ENCODE measurements at places on chromosomes 4 and X. TPM values are rescaled to one million over a fixed set of nuclear protein-coding genes. Genes with fewer than 3 reads are reported as not detected.

The TMEM47 gene
- total RNA-seq = not detected

The BANK1 gene
- 0.07 TPM for total RNA-seq

The NEXMIF gene
- total RNA-seq = 1.2 TPM

The KIT gene
- not detected for total RNA-seq

The ZCCHC18 gene
- 0.12 TPM for total RNA-seq

The HS6ST2 gene
- 0.98 TPM for total RNA-seq

- no peak for DNase-seq
Measured at GRCh38 chr4:1409491-1410425, 3.5 kb upstream of the NKX1-1 start.

DNA sequence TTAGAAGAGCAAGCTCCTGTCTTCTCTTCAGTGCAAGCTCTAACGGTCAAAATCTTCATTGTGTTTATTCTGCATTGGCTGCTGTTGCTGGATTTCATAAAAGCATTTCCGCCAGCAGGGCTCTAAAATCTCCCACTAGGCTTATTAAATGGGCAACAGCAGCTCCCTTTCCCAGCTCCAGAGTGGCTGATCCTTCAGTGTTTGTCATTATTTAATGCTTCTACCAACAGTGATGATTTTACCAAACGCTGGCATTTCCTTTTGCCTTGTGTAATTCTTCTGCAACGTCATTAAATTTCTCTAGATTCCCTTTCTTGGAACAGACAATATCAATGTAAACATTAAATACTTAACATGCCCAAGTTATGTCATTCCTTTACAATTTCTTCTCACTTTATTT is 20.1 kb downstream of the SLC7A11 start:
- no peak for DNase-seq

GRCh38 chr4:143207555-143207954 is 22.8 kb downstream of the USP38 start:
- no peak for DNase-seq

GRCh38 chr4:87050596-87050995 is 115.8 kb downstream of the AFF1 start:
- no peak for DNase-seq

- no peak for DNase-seq
Measured at GRCh38 chrX:22164770-22165388, 107.8 kb upstream of the CBLL2 start.

DNA sequence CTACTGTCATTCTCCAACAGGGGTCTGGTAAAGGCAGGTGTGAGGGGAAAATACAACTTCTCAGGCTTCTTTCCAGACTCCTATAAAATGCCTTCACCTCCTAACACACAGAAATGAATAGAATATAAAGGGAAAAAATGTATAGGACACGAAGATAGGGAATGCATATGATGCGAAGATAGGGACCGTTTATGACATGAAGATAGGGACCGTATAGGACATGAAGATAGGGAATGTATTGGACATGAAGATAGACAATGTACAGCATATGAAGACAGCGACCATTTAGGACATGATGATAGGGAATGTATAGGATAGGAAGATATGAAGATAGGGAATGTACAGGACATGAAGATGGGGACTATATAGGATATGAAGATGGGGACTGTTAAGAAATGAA is 10.5 kb downstream of the IRF2 start:
- no peak for DNase-seq

- DNase-seq = no peak
Measured at GRCh38 chrX:21479695-21480270, 105.6 kb downstream of the CNKSR2 start.

GRCh38 chrX:24874604-24875247 is 141.0 kb downstream of the ARX start:
- no peak for DNase-seq

DNA sequence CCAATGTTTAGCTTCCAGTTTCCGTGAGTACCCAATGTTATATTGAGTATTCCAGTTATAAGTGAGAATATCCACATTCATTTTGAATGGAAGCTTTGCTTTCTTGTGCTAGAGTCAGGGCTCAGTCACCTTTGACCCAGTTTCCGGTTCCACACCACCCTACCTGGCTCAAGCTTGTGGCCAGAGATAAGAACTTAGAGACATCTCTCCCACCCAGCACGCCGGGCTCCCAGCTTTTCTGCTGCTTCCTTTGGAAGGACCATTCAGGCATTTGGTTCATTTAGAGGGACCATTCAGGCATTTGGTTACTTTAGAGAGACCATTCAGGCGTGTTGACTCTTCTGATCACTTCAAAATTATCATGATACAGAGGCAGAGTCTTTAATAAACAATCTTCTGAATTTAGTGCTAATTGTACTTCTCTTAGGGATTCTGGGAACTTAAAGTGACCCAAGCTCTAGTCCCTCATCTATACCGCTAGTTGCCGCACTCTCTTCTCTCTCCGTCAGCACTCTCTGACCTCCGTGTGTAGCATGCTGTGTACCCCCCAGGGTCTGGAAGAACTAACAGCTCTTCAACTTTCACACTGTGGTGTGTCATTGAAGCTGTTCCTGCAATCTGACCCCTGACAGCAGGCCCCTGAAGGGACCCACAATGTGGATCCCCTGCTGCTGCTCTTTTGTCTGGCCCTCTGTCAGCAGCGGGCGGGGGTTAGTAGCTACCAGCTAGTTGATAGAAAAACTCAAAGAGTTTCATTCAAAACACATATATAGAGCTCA is 943.1 kb downstream of the ARAP2 start:
- DNase-seq = no peak

GRCh38 chr4:38957261-38957815 is 74.9 kb downstream of the TMEM156 start:
- peak; percentile 11 for DNase-seq

DNA sequence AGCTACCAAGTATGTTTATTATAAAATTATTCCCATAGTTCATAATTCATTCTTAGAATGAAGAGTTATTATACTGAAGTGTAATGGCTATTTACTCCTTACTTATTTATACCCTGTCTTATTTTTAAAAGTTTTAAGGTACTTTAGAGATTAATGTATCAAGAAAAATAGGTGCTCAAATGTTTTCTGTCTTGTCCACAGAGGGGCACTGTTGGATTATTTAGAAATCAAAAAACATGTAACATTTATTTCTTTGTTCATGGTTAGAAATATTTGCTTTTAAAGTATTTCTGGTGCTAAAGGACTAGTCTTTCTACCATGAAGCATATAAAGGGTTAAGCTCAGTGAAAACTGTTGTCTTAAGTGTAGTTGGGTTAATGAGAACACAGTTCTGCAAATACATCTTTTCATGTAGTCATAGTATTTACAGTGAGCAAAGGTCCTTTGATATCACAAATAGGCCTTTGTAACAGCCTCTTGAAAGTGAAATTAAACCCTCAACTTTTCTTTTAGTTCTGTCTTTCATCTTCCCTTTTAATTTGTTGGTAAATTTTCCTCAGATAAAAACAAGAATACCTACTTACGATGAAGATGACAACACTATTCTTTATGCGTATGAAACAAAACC is 7.7 kb downstream of the SCML1 start:
- no peak for DNase-seq

DNA sequence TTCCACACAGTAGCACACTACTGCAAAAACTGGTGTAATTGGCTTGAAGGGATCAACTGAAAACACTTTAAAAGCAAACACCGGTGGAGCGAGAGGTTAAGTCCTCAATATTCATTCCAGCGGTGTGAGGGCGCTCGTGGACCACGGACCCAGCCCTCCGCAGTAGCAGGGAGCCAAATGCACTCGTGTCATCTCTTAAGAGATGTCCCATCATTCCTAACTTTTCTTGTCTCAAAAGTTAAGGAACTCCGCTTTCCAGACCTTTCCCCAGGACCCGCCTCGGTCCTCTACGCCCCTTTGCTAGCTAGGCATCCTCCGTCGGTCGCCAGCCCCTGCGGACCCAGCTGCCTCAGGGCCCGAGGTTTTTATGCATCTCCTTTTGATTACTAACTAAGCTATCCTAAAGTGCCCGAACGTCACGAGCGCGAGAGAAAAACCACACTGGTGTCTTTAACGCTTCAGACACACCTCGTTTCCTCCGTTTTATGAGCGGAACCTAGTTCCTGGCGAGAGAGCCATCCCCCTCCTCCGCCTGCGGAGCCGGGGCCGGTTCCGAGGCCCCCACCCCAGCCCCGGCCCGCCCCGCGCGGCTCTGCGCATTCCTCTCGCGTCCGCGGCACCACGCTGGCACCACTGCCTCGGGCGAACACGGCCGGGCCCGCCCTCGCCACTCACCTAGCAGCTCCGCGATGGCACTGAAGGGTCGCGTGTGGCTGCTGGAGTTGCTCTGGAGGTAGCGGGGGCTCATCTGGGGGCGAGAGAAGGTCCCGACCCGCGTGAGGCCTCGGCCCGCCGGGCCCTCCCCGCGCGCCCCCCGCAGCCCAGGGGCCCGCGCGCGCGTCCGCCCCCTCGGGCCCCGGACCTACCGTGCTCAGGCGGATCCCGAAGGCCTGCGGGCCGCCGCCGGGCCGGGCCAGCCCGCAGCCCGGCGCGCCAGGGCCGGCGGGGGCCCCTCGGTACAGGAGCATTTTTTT is 723 bp downstream of the MORC4 start:
- peak; percentile 63 for DNase-seq

Data from activated naive CD4-positive, alpha-beta T cell treated with anti-CD3 and anti-CD28 coated beads for 36 hours (primary cell).